ENCODE measurements at places on chromosomes 3 and 15.

DNA sequence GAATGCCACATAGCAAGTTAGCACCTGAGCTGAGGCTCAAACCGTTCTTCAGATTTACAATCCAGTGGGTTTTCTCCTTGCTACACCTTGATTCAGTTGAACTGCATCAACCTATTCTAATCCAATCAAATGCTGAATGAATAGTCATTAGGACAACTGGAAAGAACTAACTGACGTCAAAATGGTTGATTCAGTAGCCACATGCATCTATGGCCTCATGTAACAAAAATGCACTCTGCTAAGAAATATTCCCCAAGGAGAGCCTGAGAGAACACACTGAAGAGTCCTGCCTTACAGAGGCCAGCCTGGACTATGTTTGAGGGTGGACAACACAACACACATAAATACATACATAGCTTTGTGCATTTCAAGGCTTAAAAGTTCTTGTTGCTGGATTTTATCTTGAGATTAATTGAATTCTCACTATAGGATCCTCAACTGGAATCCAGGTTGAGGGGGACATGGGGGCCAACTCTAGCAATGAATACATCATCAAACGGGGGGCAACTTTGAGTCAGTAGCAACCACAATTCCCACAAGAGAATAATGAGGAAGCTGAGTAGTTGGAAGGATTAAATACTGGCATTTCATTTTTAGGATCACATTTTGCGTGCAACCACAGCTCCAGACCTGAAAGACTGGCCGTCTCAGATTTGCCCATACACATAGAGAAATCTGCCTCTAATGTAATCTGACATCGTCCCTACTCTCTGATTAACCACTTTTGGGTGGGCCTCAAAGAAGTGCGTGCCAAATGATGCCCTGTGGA, 280.2 kb upstream of the ICE2 start:
- DNase-seq = no peak

- DNase-seq = no peak
Measured at GRCh38 chr15:53917109-53917508, 61.1 kb upstream of the UNC13C start.

- DNase-seq = no peak
Measured at GRCh38 chr3:68931406-68932149, 769 bp downstream of the TAFA4 start.

DNA sequence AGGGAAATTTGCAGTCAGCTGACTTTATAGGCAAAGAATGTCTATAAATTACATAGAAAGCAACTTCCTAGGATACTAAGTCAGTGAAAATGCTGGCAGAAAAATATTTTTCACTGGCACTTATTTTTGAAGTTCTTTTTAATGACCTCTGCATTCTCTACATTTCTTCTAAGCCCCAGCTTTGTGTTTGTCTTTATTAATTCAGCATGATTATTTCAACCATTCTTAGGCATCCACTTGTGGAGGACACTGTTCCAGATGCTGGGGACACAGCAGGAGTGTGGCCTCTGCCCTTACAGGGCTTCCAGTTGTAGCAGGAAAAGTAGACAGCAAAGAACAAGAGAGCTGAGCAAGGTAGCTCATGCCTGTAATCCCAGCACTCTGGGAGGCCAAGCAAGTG, 15.0 kb downstream of the LRRK1 start:
- no peak for DNase-seq

- DNase-seq = no peak
Measured at GRCh38 chr3:32684029-32684799, 774 bp upstream of the CNOT10 start.
